Dorsolateral prefrontal cortex (tissue), 122 donors: ENCODE measurements at places on chromosomes 16 and 17. TPM values are rescaled to one million over a fixed set of nuclear protein-coding genes. Genes with fewer than 3 reads are reported as not detected.

DNA sequence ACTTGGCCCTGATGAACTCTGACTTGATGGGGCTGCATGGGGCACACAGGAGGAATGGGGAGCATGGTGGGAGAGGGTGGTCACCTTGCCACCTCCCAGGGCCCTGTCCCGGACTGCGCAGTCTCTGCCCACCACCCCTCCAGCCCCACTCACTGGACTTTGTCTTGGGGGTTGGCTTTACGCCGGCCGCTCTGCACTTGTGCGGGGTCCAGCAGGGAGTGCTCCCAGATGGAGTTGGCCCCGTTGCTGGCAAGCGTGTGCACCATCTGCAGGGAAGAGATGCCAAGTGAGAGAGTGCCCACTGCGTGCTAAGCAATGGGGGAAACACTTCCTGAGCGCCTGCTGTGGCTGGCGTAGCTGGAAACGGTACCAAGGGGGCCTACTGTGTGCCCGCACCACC, 6.7 kb downstream of the GIT1 start:
- DNase-seq, result peak; percentile 86

DNA sequence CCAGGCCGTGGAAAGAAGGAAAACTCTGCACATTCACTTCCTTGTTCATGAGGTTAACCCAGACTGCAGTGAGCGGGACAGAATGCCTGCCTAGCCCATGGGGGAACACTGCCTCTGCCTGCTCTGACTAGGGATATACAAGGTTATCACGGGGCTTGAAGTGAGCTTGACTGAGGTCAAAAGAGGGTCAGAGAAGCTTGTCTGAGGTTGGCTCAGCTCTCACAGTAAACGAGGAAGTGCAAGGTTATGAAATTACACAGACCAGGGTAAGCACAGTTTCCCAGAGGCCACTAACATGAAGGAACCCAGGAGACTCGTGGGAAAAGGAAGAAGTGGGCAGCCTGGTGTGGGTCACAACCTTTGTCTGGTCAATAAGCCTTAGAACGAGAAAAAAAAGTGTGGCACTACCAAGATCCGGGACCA, 28.7 kb downstream of the HIC1 start:
- DNase-seq, result no peak

DNA sequence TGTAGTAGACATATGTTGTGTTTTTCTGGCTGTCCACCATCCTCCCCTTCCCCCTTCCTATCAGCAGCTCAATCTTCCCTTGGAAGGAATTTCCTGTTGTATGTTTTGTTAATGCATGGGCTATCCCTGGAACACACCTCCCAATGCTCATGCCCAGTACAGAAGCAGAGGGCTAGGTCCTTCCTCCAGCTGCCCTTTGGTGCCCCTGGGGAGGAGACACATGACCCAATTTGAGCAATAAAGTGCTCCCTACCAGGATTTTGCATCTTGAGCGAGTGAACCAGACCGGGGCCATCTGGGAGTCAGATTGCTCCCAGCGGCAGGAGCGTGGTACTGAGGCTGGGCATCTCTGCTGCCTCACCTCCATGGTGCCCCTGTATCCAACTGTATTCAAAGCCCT, 141.5 kb upstream of the MED13 start:
- no peak for DNase-seq

The CCDC92B gene
- total RNA-seq, result 19.1 TPM

The COX11 gene
- total RNA-seq, result 112 TPM
